ENCODE measurements at places on chromosomes 5 and 9.

DNA sequence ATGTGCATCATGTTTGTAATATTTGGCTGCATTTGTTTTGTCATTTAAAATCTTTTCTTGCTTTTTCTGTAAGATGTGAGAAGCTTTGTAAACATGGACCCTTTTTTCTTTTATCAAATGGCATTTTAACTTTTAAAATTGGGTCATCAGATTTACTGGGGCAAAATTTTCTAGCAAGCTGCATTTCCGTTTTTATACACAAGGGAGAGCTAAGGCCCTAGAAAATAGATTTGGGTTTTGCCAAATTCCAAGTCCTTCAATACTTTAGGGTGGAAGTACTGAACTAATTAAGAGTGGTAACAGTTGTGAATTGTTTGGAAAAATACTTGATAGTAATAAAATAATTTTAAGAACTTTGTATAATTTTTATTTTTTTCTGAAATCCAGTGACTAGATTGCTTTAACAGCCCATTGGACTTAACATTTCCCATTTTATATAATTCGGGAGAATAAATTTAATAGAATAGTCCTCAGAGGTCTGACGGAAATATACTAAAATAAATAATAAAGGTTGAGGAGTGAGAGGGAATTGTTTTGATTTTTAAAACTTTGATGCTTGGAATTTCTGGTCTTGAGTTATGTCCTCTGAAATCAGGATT is 117.4 kb downstream of the SMARCA2 start:
- no peak for DNase-seq

DNA sequence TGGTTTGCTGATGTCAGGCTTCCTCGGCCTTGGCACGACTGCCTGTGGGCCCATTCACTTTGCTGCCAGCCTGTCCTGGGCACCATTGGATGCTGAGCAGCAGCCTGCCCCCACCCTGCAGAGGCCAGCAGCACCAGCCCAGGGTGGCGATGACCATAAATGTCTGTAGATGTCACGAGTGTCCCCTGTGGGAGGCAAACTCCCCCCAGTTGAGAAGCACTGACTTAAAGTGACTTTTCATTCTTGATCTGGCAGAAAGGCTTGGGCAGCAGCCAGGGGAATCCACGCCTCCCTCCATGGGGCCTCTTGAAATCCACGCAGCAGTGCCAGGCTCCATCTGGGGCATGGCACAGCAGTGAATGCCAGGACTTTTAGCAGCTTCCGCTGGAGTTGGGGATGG is 21.8 kb downstream of the IRX4 start:
- no peak for DNase-seq

DNA sequence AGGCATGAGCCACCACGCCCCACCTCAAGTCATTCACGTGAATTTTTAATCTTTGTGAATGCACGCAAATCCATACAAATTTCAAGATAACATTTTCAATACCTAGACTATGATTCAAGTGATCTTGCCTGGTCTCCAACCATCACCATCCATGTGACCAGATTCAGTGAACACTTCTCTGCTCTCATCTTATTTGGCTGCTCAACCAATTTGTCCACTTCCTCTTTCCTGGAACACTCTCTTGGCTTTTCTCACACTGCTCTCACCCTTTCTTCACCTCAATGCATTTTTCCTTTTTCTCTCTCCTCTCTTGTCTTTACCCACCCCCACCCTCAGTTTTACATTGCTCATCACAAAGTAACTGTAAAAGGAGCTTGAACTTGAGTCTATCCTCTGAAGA is 354.7 kb upstream of the KIF2A start:
- DNase-seq = no peak

- DNase-seq = no peak
Measured at GRCh38 chr5:157447201-157447637, 12.8 kb upstream of the NIPAL4 start.

- no peak for DNase-seq
Measured at GRCh38 chr9:98839724-98840123, 32.3 kb downstream of the GALNT12 start.

GRCh38 chr9:347667-348292 is 133.1 kb downstream of the DOCK8 start:
- DNase-seq = no peak

GRCh38 chr9:120944434-120944843 is 17.8 kb upstream of the TRAF1 start:
- no peak for DNase-seq

DNA sequence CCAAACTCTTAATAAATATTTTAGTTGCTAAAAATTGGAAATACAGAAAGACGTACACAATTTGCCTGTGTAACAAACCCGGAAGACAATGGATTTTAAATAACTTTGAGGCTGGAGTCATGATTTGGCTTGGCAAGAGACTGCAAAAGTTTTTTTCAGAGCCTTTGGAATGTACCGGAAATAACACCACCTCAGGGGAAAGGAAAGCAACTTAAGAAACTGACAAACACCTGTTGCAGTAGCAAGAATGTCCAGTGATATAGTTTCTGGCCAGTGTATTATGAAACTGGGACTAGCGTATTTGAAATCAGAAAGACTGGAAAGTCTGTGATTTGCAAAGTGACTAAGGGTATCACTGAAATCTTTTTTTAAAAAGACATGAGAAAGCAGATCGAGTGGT is 842 bp downstream of the MUSK start:
- DNase-seq = no peak

DNA sequence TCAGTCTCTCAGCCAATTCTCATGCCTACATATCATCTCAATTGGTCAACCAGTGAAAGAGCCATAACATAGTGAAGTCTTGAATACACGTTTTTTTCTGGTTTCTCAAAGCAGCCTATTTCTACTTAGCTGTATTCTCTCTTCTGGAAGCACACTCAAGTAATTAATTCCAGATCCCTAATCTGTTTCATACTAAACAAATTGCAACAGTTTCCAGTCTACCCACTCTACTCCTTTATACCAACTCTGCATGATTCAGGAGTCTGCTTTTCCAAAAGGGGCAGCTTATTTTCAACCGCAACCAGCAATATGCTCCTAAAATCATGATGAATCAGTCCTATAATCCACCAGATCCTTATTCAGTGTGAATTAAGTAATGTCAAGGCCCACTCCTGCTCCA is 211.7 kb downstream of the TLE1 start:
- no peak for DNase-seq

DNA sequence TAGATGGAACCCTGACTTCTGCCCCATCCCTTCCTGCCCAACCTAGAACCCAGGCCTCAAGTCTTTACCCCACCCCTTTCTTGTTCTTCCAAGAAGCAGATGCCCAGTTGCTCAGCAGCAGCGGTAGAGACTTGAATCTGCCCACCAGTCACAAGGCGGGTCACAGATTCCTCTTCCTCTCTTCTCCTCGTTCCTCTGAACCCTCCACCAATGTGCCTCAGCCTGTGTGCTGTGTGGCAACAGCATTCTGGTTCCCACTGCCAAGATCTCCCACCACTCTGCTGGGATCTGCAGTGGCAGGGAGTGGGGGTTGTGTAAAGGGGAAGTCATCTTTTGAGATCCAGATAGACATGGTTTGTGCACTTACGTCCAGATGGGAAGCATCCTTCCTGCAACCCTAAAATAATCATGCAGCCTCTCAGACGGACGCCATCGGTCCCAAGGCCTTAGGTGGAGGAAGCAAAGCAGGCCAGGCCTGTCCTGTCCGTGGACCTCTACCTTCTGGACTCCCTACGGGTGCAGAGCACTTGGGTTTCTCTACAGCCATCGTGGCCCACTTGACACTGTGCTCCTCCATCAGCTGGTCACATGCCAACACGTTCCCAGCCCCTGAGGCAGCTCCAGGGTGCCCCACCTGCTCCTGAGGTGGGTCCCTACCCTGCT is 7.7 kb upstream of the RPL26L1 start:
- no peak for DNase-seq

- DNase-seq = no peak
Measured at GRCh38 chr5:179287071-179287470, 58.2 kb downstream of the ADAMTS2 start.

- DNase-seq = no peak
Measured at GRCh38 chr5:40374853-40375252, 304.9 kb upstream of the PTGER4 start.

DNA sequence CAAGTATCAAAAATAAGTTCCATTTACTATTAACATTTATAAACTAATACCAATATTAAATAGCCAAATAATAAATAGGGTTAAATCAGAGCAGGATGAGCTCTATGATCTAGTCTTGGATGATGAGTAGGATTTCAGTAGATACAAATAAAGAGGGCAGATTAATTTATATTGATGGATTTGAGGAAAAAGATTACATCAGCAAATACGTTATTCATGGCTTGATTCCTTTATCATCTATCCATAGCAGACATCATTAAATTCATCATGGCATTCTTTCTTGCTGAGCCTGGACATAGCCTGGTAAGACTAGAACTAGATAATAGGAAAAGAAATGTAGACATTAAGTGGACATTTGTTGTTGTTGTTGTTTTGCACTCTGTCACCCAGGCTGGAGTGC is 13.4 kb upstream of the MSMP start:
- no peak for DNase-seq

DNA sequence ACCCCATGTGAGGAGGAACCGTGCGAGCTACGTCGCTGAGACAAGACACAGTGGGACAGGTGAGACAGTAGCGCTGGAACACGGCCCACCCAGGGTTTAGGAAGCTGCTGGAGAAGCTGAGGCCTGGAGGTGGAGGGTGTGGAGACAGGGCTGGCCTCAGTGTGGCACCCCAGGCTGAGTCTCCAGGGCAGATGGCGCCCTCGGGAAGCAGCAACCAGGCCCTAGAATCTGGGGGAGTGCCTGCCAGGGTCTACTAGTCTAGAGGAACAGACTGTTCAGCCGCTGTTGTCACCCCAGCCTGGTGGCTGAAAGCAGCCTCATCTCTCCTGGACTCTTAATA is 4.6 kb upstream of the TERT start:
- DNase-seq = no peak

- DNase-seq = no peak
Measured at GRCh38 chr5:158700231-158701006, 399.3 kb downstream of the EBF1 start.
